ENCODE measurements at places on chromosomes 5 and 9. TPM values are rescaled to one million over a fixed set of nuclear protein-coding genes. Genes with fewer than 3 reads are reported as not detected.

DNA sequence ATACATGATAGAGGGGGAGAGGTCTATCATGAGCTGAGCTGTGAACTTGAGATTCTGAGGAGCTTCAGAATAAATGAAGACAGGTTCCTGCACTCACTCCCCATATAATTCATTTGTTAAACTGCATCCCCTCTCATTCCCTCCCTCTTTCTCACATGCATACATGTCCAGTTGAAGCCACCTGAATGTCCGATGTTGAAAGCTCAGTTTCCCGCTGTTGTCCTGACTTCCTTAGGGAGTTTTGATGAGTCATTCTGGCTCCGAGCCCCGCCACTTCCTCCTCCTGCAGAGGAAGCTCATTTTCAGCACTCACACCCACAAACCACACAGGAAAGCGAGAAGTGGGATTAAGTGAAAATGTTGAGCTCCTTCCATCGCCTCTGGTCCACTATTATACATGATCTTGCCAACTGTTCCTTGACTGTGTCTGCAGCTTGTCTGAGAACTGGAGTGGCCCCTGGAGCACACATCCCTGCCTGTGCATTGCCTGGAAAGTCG, 121.2 kb downstream of the CEMIP2 start:
- peak; percentile 86 for DNase-seq

GRCh38 chr9:81314490-81314889, 374.9 kb downstream of the TLE1 start:
- DNase-seq: no peak

- DNase-seq: no peak
Observed at GRCh38 chr5:116892993-116893392, 318.4 kb upstream of the SEMA6A start.

- peak; percentile 89 for DNase-seq
Observed at GRCh38 chr5:132103332-132103951, 29.9 kb downstream of the CSF2 start.

GRCh38 chr9:78811622-78812276, 514.8 kb downstream of the PSAT1 start:
- DNase-seq: no peak

- peak; percentile 46 for DNase-seq
Observed at GRCh38 chr5:79697222-79698170, 7.9 kb downstream of the CMYA5 start.

- DNase-seq: no peak
Observed at GRCh38 chr5:170596482-170597044, 92.7 kb downstream of the KCNIP1 start.

- no peak for DNase-seq
Observed at GRCh38 chr5:147813696-147814095, 17.8 kb downstream of the SPINK1 start.

GRCh38 chr9:14517154-14517906, 175.9 kb downstream of the ZDHHC21 start:
- DNase-seq: no peak

- DNase-seq: no peak
Observed at GRCh38 chr5:82754759-82755158, 322.4 kb downstream of the TMEM167A start.

GRCh38 chr9:22469928-22470544, 23.4 kb downstream of the DMRTA1 start:
- DNase-seq: peak; percentile 61

DNA sequence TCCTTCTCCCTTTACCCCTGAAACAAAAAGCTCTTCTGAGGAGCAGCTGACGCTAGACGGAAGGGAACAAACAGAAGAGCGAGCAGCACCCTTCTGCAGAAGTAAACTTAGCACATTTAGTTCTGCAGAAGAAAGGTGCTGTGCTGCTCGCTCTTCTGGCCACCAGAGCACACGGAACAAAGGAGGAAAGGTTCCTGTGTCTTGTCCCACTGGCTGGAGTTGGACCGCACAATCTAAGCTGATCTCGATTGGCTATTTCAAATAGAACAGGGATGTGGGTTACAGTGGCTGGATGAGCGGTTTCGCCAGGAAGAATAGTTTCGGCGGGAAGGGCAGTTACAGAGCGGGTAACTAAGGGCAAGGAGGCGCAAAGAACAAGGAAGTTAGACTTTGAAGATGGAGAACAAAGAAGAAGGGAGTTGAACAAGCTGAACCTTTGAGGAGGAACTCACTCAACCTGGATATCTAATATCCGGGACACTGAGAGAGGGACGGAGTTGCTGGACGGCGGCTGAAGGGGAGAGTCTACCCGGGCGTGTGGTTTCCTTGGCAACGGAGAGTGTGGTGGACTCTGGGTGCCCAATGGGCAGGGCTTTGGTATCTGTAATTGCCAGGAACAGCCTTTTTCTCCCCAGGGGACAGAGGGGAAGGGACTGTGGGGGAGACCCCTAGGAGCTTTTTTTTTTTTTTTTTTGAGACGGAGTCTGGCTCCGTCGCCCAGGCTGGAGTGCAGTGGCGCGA, 7.1 kb downstream of the GTF3C5 start:
- DNase-seq: no peak

DNA sequence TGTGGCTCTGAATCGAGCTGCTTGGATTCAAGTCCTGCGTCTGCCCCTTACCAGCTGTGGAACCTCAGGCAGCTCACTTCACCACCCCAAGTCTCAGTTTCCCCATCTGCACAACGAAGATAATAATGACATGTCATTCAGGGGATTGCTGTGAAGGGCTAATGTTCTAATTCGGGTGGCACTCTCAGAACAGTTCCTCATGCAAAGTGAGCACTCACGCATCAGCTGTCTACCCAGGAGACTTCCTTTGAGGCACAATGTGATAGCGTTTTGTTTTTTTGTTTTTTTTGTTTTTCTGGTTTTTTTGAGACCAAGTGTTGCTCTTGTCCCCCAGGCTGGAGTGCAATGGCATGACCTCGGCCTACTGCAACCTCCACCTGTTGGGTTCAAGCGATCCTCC, 56.4 kb downstream of the NTNG2 start:
- no peak for DNase-seq

- peak; percentile 8 for DNase-seq
Observed at GRCh38 chr5:152736906-152737305, 331.8 kb upstream of the NMUR2 start.

- DNase-seq: no peak
Observed at GRCh38 chr9:114049441-114050225, 28.5 kb downstream of the AMBP start.

GRCh38 chr5:169063316-169063953, 237.5 kb downstream of the SLIT3 start:
- no peak for DNase-seq

DNA sequence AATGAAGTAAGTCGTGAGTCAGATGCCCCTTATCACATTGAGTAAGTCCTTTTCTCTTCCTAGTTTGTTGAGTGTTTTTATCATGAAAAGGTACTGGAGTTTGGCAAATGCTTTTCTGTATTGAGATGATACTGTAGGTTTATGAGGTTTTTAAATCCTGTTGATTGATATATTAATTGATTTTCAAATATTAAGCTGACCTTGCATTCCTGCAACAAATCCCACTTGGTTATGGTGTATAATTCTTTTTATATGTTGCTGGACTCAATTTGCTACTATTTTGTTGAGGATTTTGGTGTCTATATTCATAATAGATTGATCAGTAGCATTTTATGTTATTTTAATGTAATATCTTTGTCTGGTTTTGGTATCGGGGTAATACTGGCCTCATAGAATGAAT, 81.0 kb upstream of the BNC2 start:
- DNase-seq: no peak

DNA sequence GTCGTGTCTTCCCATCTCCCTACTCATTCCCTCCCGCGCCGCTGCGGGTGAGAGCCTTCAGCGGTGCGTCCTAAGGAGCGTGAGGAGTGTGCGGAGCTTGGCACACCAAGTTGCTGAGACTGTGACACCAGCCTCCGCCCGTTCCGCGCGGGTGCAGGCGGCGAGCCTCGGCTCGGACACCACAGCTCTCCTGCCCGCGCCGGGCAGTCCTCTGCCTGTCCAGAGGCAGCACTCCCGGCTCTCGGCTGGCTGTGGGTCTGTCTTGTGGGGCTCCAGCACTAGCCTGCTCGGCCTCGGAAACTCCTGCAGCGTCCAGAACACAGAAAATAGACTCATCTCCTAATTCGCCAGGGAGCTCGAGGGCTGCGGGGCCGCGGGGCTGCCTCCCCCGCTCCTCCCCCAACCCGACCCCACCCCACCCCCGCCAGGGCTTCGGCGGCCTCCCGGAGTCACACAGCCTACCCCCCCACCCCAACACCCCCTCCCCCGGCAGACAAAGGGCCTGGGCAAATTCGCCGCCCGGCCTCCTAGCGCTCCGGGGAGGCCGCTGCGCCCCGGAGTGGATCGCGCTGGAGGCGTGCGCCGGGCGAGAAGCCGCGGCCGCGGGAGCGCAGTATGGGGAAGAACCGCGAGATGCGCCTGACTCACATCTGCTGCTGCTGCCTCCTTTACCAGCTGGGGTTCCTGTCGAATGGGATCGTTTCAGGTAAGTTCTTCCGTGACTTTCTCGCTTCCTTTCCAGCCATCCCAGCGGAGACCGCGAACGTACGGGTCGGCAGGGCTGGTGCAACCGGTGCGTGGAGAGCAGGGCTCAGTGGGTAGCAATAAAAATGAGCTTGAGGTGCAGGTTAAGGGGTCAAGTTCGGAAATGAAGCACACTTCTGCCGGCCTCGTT, at the start of gene ADAMTS19:
Gene ADAMTS19, plus strand, starts transcription at position 522 of the 895 bp plus-strand sequence. Its CDS starts 94 bp downstream, at position 616.
- DNase-seq: peak; percentile 70

- no peak for DNase-seq
Observed at GRCh38 chr9:28207657-28208056, 634.4 kb upstream of the C9orf72 start.

DNA sequence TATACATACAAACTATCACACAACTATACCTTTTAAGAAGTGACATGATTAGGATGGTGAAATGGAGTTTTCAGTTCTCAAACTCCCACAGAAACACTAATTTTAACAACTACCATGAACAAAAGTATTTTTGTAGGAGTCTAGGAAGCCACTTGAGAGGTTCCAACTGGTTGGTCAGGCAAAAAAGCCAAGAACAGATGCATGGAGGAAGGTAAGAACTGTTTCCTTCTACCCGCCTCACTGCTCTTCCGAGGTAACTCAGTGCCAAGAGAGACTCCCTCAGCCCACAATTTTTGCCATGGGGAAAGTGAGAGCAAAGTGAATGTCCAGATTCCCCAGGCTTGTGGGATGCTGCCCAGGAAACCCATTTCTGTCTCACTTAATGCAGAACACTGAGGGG, 15.7 kb downstream of the BTNL8 start:
- DNase-seq: no peak

Gene GPR150
- 0.26 TPM for total RNA-seq

Gene SEC24A
- 9.9 TPM for total RNA-seq

Gene PANK3
- 61.3 TPM for total RNA-seq

Gene FSD1L
- 2.4 TPM for total RNA-seq

Gene CCNJL
- total RNA-seq: 4.4 TPM

Gene ANKRD18B
- total RNA-seq: 6.0 TPM

Gene SH3GLB2
- 50.5 TPM for total RNA-seq

Gene SPAG8
- total RNA-seq: 0.26 TPM

Gene GFI1B
- not detected for total RNA-seq

Gene NRARP
- 3.4 TPM for total RNA-seq

Gene TGFBI
- 218 TPM for total RNA-seq

Gene PGM5
- total RNA-seq: under 0.01 TPM

Data from bronchial epithelial cell (primary cell).